Hematopoietic multipotent progenitor cell treated with erythropoietin and hydrocortisone succinate and interleukin-3 and kit ligand, for 17 days (in vitro differentiated cells): ENCODE measurements at places on chromosomes 5 and 9.

DNA sequence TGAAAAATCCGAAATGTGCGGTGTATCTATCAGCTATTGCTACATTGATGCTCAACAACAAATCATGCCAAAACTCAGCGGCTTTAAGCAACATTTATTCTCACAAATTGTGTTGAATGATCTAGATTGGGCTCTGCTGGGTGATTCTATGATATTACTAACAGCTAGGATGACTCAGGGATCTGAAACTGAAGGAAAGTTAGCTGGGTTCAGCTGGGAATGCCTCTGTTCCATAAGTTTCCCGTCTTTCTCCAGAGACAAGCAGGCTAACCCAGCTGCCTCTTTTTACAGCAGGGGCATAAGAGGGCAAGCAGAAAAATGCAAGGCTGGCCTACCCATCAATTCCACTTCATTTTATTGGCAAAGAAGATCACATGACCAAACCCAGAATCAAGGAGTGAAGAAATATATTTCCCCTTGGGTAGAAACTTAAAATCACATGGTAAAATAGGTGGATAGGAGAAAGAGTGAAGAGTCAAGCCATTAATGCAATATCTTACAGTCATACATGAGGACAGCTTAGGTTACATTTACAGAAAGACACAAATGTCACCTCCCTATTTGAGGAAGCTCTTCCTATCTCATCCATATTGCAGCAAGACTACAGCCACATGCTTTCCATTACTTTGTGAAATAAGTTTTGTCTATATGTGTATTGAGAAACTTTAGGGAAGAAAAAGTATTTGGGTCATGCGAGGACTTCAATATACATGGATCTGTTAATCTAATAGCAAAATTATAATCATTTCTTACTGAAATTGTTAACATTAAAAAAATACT, 30.8 kb downstream of the IL7R start:
- DNase-seq: no peak

DNA sequence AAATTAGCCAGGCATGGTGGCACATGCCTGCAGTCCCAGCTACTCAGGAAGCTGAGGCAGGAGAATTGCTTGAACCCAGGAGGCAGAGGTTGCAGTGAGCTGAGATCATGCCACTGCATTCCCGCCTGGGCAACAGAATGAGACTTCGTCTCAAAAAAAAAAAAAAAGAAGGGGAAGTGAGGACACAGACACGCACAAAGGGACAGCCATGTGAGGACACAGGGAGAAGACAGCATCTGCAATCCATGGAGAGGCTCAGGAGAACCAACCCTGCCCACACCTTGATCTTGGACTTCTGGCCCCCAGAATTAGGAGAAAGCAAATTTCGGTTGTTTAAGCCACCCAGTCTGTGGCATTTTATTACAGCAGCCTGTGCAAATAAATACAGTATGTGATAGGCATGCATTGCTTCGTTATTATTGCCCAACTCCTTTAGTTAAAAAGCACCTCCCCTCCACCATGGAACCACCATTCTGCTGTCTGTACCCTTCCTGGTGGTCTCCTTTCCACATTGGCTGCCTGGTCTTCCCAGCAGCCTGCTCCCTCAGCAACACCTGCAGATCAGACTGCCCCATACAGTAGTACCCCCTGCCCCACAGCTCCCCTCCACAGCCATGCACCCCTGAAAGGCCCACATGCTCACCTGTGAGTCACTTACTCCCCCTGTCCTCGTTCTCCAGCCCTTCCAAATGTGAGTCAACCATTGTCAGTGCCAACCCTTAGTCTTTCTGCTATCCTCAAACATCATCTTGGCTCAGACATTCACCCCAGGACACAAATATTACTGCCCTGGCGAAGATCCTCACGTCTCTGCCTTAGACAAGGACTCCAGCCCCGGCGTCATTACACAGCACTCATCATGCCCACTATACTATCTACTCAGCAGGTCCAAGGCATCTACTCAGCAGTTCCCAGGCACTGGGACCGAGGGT, 128.8 kb downstream of the ROR2 start:
- DNase-seq: no peak

DNA sequence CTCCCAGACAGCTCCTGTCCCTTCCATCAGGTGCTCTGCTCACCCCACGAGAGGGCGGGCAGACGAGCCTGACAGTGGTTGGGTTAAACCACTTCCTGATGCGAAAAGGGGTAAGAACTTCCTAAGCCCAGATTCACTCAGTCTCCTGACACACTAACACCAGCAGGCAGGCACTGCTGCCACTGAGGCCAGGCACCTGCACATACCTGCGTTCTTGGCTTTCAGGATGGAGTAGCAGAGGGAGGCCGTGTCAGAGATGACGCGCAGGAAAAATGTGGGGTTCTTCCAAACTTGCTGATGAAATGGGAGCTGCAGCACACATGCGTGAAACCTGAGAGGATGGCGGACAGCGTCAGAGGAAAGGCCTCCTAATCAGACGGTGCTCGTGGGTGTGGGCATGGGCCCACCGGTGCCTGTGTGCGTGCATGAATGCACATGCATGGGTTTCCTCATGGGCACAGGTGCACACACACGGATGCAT, 29.9 kb downstream of the SLC6A18 start:
- no peak for DNase-seq

GRCh38 chr5:36692791-36693763, 86.7 kb downstream of the SLC1A3 start:
- DNase-seq: peak; percentile 53

DNA sequence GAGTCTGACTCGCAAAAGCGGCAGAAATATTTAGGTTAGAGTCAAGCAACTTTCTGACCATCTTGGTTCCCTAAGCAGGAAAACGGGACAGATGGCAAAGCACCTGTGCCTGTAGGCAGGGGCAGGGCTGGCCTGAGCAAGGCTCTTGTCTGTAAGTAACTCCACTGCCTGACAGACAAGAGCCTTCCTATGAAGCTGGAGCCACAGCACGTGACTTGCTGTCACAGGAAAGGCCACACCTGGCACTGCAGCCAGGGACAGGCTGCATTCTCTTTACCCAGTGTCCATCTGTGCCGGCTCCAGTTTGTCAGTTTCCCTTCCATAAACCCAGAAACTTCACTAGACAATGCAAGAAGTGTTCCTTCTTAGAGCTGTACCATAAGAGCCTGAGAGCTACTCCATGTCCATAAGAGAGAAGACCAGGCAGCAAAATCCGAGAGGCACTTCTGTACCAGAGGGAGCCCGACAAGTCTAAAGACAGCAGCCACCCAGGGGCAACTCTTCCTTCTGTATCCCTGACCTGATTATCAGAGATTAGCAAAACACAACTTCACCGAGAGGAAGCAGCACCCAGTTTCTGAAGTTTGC, 78.1 kb downstream of the GPR21 start:
- no peak for DNase-seq

DNA sequence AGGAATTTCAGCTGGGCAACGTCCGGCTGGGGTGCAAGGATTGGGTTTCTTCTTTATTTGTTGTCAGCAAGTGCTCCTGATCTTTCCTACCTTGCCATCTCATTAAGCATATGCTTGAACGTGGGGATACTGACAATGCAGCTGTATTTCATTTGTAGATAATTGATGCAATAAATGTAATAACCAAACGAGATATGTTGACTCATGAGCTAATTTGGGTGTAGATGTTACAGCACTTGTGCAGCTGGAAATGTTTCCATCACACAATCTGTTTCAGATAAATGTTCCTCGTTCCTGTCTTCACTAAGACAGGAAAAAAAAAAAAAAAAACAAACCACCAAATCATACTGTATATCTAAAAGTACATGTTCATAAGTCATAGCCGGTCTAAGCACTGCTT, 123.8 kb downstream of the DMRT2 start:
- no peak for DNase-seq

GRCh38 chr9:33230756-33231622, 9.0 kb upstream of the SPINK4 start:
- DNase-seq: no peak

- no peak for DNase-seq
These were observed 8.1 kb upstream of the TENT4A start for GRCh38 chr5:6705088-6705487.

GRCh38 chr9:134344068-134344799, 18.0 kb downstream of the RXRA start:
- DNase-seq: no peak

DNA sequence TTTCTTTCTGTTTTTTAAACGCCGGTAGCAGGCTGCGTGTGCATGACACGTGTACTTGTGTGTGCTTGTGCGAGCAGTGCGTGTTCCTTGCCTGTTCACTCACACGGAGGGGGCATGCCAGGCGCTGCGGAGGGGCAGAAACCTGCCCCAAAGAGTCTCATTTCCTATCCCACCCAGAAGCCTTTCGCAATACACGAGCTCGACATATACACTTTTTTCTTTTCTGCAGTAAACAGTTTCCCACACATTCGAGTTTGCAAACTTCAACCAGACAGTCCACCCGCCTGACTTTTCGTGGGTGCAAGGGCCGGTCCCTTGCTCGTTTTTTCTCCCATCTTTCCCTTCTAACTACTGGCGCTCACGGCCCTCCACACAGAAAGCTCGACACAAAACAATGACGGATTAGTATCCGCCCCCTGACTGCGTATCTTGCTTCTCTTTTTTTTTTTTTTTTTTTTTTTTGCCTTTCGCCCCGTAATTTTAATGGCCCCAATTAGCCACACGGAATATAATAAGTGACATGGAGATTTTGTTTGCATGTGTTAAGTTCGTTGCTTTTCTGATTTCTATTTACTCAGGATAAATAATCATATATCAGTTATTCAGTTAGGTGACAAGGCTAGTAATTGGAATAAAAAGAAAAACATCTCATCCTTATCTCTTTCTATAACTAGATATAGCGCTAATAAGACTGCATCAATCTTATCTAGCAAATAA, 5.3 kb upstream of the OTP start:
- no peak for DNase-seq

- no peak for DNase-seq
These were observed 135.1 kb downstream of the SIL1 start for GRCh38 chr5:139062910-139063663.

- no peak for DNase-seq
These were observed 209.7 kb downstream of the GADD45G start for GRCh38 chr9:89814340-89815040.

DNA sequence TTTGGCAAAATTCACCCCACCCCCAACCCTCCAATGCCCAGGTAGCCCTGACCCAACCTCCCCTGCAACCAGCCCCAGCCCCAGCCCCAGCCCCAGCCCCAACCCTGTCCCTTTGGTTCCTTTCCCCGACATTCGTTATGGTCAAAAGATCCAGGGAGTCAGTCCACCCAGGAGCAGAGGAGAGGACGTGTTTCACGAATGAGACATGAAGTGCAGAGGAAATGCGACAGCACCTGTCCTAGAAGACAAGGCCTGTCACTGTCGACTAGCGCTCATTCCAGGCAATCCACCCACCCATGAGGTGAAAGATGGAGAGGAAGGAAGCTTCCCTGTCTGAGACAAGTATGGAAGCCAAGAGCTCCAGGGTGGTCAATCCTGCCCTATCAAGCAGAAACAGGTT, 485.0 kb downstream of the SPATA31A7 start:
- DNase-seq: no peak

- DNase-seq: no peak
These were observed 239.9 kb downstream of the FAM114A2 start for GRCh38 chr5:153798830-153799229.

DNA sequence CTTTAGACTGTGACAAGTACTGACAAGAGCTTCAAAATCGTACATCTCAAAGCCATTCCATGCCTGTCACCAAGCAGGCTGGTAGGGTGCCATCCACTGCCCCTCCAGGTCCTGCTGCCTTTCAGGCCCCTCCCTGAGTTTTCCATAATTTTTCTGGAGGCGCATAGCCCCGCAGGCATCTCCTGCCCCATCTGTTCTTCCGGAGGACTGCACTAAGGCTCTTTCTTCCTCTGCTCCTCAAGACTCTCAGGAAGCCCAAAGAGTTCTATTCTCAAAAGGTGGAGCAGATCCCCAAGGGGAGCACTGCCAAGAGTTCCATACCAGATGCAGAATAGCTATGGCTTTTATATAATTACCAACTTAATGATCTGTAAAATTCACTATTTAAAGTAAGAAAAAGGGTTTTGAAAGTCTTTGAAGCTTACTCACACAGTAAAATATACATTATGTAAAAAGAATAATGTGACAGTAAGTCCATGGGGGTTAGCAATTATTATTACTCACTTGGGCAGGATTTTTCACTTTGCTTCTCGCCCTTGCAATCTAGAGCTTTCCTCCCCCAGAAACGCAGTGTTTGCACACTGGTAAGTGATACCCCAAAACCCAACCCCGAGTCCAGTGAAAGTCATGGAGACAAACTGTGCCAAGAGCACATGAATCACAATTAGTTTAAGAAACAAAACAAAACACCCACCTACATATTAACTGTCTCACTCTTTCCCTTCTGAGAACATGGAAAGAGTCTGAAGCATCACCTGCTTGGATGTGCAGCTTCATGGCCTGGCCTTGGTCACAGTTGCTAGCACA, 114.1 kb upstream of the DAPK1 start:
- no peak for DNase-seq

DNA sequence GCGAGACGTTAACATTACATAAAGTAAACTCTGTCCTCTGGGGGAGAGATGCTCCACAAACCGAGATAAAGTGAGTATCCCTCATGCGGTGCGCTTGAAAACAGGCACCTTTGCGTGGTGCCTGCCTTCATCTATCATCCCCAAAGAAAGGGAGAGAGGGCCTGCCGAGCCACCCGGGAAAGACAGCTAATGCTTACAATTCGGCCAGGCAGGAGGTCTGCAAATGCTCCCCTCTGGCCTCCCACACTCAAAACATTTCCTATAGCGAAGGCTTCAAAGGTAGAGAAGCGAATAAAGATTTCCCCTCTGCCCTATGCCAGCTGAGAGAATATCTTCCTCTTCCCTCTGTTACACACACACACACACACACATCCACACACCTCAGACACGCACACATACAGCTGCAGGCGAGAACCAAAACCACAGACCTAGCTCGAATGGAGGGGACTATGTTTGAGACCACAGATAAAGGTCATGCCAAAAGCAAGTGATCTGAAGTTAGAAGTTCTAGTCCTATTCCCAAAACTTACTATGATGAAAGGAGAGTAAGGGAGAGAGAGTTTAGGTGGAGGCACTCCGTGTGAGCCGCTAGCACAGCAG, 132.8 kb downstream of the CRB2 start:
- DNase-seq: no peak

DNA sequence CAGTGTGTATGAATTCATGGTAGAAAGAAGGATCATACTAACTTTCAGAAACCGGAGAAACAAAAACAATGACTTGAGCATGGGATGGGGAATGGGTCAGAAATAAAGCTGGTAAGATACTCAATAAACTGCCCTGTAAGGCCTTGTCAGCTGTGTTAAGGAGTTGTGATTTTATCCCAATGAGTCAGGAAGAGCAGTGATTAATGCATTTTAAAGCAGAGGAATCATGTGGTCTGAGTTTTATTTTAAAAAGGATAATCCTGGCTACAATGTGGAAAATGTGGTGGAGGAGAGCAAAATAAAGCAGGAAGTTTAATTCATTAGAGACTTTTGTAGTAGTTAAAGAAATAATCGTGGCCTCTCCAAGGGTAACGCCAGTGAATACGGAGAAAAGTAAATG, 28.7 kb downstream of the DHX29 start:
- DNase-seq: no peak
